ENCODE measurements at places on chromosomes 2 and 18.

GRCh38 chr18:58502628-58503027 lies 126.3 kb downstream of the ALPK2 start:
- no peak for DNase-seq

DNA sequence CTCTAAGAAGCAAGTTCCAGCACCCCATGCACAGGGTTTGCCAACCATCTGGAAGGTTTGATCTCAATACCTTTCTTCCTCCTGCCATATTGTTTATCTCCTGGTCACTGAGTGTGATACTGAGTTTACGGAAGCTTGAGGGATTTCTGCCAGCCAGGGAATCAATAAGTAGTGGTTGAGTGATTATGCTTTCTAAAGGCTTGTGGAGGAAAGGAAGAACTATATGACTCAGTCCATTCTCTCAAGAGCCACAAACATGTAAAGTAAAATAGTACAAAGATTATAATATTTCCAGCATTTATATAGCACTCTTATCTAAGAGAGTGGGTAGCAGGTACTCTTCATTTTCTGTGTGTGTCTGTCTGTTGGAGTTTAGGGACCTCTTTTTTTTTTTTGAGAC lies 49.2 kb downstream of the SLC4A3 start:
- DNase-seq = no peak

- DNase-seq = no peak
Observed at GRCh38 chr18:924987-925386, 20.3 kb downstream of the ADCYAP1 start.

GRCh38 chr2:42984617-42985016 lies 192.2 kb upstream of the HAAO start:
- no peak for DNase-seq

- DNase-seq = no peak
Observed at GRCh38 chr2:31083234-31083993, 54.8 kb downstream of the GALNT14 start.

GRCh38 chr2:190948671-190949070 lies 65.3 kb downstream of the STAT1 start:
- DNase-seq = no peak

DNA sequence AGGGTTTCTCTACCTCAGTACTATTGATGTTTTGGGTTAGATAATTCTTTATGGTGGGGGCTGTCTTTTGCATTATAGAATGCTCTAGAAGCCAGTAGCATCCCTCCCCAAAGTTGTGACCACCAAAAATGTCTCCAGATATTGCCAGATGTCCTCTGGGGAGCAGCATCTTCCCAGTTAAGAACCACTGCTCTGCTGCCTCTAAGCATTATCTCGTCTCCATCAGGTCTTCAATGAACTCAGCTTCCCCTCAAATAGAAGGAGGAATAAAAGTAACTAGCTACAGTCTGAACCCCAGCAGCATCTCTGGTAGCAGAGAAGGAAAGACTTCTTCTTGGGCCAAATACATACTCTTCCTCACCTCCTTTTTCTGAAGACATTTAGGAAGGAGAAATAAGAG lies 244.1 kb downstream of the AGPS start:
- DNase-seq = no peak

DNA sequence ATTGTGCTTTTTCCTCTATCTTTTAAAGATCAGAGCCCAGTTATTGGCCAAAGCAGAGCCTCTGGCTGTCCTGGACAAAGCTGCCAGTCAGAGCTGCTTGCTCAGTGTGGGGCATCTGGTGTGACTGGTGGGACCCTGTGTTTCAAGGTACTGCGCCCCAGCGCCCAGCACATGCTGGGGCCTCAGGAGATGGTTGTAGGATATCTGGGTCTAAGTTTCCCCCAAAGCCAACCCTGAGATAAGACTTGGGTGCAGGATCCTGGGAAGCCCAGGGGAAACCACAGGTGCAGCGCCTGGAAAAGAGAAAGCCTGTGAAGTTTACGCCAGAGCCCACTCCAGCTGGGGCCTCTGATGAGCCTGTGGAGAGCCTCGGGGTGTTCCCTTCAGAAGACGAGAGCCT lies 117.7 kb downstream of the RPIA start:
- no peak for DNase-seq

DNA sequence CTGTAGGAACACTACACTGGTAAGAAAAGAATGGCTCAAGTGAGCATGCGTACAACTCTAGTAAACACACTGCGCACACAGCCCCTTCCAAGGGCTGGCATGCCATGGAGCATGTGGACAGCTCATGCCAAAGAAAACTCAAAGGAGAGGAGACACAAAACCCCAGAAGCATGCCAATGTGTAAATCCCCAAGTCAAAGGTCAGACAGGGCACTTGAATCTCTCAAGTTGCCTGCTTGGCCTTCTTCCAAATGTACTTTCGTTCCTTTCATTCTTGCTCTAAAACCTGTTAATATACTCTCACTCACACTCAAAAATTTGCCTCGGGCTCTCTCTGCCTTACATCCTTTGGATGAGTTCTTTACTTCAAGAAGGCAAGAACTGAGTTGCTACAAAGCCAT lies 365.3 kb downstream of the NBAS start:
- DNase-seq = no peak

GRCh38 chr2:104546537-104546936 lies 307.4 kb upstream of the POU3F3 start:
- DNase-seq = no peak

DNA sequence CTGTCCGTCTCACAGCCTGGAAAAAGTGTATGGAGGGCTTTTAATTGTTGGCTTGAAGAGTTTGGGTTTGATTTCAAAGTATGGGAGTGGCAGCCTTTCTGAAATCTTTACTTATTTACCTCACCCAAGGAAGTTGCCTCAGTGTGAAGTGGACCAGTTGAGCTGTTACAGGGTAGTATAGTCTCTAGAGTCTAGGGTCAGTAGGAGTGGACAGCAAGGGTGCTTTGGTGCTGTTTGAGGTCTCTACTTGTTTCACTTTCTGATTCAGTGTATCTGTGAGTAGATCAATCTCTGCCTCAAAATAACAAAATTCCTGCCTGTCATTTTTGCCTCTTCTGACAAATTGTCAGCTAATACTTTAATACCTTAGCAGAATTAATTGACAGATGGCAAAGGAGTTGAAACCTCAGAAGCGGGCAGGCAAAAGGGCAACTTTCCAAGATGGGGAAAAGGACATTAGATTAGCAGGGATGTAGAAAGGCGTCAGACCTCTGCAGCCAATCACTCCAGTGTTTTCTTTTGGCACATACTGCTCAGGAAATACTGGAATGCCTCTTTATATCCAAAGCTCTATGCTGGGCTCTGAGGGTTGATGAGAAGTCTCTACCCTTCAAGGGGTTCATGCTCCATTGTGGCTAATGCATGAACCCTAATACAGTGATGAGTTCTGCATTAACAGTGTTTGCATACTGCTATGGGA lies 5.9 kb downstream of the RIOK3 start:
- no peak for DNase-seq
